ENCODE measurements at places on chromosomes 3 and 15.

GRCh38 chr3:123997543-123997942, 5.6 kb upstream of the ROPN1 start:
- DNase-seq, result no peak

DNA sequence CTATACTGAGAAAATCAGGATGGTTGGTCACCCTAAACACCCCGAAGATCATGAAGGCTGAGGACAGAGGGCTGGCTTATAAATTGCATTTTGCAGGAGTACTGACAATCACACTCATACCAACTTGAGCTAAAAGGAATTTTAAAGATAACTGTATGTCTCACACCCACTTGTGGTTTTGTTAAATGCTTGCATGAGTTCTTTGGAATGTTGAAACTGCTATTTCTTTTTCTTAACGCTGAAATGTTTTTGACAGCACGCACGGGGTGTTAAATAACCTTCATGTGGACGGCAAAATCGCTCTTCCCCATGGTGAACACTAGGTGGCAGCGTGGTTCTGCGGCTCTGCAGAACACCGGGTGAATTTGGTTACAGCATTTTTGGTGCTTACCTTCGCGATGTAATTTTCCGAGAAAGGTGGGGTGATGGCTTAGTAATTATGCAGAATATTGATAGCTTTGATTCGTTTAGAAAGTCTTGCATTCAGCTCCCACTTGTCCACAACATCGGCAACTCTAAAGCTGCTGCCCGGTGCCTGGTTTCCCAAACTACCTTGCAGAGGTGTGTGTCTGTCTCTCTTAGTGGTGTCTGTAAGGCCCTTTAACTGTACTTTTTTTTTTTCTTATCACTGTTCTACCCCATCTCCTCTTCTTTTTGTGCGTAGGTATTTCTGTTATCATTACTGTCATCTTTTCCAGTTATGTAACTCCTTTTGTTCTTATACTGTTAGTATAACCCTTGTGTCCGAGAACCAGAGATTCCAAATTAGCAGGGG, 51.7 kb downstream of the ARNT2 start:
- no peak for DNase-seq

DNA sequence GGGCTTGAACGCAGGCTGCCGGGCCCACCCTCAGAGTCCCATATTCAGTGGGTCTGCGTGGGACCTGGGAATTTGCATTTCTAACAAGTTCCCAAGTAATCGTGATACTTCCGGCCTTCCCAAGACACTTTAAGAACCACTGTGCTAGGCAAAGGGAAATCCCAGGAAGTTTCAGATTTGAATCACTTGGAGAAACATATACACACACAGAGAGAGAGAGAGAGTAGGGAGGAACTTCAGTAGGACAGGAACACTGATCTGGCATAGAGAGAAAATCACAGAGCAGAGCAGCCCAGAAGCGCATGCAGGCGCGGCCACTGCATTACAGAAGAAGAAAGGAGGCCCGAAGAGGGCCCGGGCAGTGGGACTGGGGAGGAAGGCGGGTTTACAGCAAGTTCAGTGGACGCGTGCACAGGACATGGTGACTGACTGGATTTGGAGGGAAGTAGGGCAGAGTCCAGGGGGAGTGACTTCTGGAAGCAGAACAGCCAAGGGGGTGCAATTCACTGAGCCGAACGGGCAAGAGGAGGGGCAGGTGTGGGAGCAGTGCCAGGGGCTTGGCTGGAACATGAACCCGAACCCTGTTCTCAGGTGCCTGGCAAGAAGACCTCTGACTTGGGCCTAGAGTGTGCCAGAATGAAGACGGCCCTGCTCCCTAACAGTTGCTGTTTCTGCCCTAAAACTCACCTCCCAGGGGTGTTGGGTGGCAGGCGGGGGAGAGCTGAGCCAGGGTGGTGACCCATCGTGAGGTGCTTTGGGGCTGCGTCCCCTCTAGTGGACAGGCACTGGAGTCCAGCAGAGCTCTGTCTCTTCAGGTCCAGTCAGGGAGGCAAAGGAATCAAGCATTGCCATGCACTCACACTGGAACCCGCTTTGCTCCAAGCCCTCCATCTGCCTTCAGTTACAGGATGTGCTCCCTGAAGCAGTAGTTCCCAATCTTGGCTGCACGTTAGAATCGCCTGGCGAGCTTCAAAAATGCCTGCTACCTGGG, 101.3 kb upstream of the HES1 start:
- DNase-seq, result no peak

- no peak for DNase-seq
Observed at GRCh38 chr15:33729653-33730052, 238.6 kb upstream of the CHRM5 start.

DNA sequence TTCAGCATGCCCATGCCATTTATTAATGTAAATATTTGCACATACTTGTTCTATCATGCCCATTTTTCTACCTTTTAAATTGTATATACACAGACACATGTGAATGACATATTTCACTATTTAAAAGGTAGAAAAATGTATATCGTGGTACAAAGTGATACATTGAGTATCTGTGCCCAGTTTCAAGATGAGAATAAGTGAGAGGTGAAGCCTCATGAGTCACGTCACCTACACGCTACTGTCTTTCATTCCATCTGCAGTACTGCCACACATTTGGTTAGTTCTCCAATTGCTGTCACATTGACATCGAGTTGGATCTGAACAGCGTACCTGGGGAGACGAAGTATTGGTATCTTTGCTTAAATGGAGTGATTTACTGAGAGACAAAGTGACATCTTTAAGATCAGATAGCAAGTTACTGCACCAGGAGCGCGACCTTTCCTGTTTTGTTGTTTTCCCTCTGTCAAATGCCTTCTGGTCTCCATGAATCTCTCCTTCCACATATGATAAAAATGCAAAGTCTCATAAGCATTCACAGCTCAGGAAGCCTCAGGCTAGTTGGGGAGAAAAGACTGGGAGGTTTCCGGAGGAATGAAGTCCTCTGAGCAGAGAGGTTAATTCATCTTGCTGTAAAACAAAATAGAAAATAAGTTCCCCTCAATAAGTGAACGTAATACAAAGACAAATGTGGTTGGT, 12.0 kb downstream of the GREM1 start:
- no peak for DNase-seq

GRCh38 chr3:170768334-170768801, 101.6 kb downstream of the RPL22L1 start:
- DNase-seq, result no peak
